RPMI7951 (cell line): ENCODE measurements at places on chromosomes 3 and 15. TPM values are rescaled to one million over a fixed set of nuclear protein-coding genes. Genes with fewer than 3 reads are reported as not detected.

The USP50 gene
- total RNA-seq: not detected in 2 replicates

The MED12L gene
- total RNA-seq: 0.10 and 0.12 TPM in 2 replicates

The EXD1 gene
- not detected in 2 replicates for total RNA-seq

The ECE2 gene
- total RNA-seq: not detected in 2 replicates

The SLC12A1 gene
- total RNA-seq: 0.10 TPM in 1 of 2 replicates, not detected in the other

The CYP8B1 gene
- total RNA-seq: not detected in 2 replicates

The BCL2A1 gene
- 3.0 and 5.2 TPM in 2 replicates for total RNA-seq

The SCAMP5 gene
- total RNA-seq: 4.0 and 4.4 TPM in 2 replicates

The PLXNA1 gene
- 44.0 and 60.2 TPM in 2 replicates for total RNA-seq

The NLGN1 gene
- total RNA-seq: 0.39 and 0.48 TPM in 2 replicates

The MESP2 gene
- 1.8 and 2.6 TPM in 2 replicates for total RNA-seq

The ADCY5 gene
- 0.10 TPM in 1 of 2 replicates, not detected in the other for total RNA-seq

The USP4 gene
- total RNA-seq: 12.9 and 14.5 TPM in 2 replicates

The CSPG5 gene
- total RNA-seq: 0.48 and 1.9 TPM in 2 replicates

The UPK1B gene
- not detected in 2 replicates for total RNA-seq

The LMLN gene
- 4.4 and 5.8 TPM in 2 replicates for total RNA-seq

The AGBL1 gene
- total RNA-seq: not detected in 2 replicates

The PLSCR2 gene
- not detected in 2 replicates for total RNA-seq

The TMOD2 gene
- total RNA-seq: 4.1 and 4.8 TPM in 2 replicates

The PIERCE2 gene
- total RNA-seq: 9.9 and 11.8 TPM in 2 replicates

The DAZL gene
- not detected in 2 replicates for total RNA-seq

The PLA2G4E gene
- total RNA-seq: not detected in 2 replicates

The SENP2 gene
- 20.1 and 30.6 TPM in 2 replicates for total RNA-seq

The MCTP2 gene
- total RNA-seq: 26.5 and 39.5 TPM in 2 replicates

The ARPP21 gene
- total RNA-seq: not detected in 2 replicates

The SAXO2 gene
- under 0.01 TPM in 1 of 2 replicates, not detected in the other for total RNA-seq

The NPAP1 gene
- not detected in 2 replicates for total RNA-seq

The WDR93 gene
- 0.10 and 0.48 TPM in 2 replicates for total RNA-seq

The PRRT3 gene
- 0.98 and 1.2 TPM in 2 replicates for total RNA-seq

The CLDN11 gene
- 32.3 and 34.4 TPM in 2 replicates for total RNA-seq

The ALDH1A3 gene
- total RNA-seq: 158 and 217 TPM in 2 replicates

The COL6A5 gene
- not detected in 2 replicates for total RNA-seq

The CLDN18 gene
- not detected in 2 replicates for total RNA-seq

The NUDT16 gene
- 10.1 and 14.2 TPM in 2 replicates for total RNA-seq

The OIP5 gene
- total RNA-seq: 64.2 and 92.3 TPM in 2 replicates

The SH2D7 gene
- total RNA-seq: not detected in 2 replicates

The EDEM1 gene
- 17.3 and 18.4 TPM in 2 replicates for total RNA-seq

The AMIGO3 gene
- total RNA-seq: 1.1 and 4.3 TPM in 2 replicates

The MELTF gene
- 0.12 and 0.39 TPM in 2 replicates for total RNA-seq

The PLA2G4D gene
- not detected in 2 replicates for total RNA-seq

The CTXN2 gene
- not detected in 2 replicates for total RNA-seq

The MYH15 gene
- 0.20 and 0.24 TPM in 2 replicates for total RNA-seq

The GP9 gene
- not detected in 2 replicates for total RNA-seq

The SLC28A1 gene
- not detected in 2 replicates for total RNA-seq

The C3orf20 gene
- not detected in 2 replicates for total RNA-seq
